ENCODE measurements at places on chromosomes 3 and 15. TPM values are rescaled to one million over a fixed set of nuclear protein-coding genes. Genes with fewer than 3 reads are reported as not detected.

Gene FBN1
- 0.22 TPM for total RNA-seq

DNA sequence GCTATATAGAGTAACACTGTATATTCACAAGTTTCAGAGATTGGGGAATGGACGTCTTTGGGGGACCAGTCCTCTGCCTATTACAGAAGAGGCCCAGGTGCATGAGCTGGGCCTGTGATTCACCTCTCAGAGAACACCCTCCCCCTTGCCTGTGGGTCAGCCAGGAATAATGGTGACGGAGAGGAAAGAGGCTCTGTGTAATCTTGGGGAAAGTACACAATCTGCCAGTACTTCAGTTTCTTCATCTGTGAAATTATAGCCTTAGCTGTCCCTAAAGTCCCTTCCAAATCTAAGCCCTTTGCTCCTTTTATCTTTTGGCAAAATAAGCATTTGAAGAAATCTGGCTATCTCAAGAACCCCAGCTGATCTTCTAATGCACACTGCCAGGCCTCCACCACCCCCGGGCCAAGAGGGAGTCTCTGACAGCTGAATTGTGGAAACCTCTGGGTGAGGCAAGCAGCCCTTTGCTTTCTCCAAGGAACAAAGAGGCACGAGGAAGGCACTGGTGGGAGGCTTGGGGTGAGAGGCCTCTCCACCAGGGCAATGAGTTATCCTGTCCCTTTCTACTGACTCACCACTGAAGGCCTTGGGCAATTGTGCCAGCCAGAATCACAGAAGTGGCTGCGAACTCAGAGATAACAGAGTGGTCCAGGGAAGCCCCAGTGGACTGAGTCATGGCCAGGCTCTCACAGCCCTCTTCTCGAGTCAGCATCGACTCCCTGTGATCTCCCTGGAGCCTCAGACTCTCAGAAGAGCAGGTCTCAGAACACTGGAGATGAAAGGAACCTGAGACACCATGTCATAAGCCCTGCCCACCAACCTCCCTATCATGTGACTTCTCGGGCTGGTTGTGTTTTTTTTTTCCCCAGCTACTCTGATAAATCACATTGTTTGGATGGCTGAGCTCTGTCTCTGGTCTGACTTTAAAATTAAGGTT is 31.8 kb downstream of the CCNL1 start:
- peak; percentile 56 for DNase-seq

GRCh38 chr15:63983061-63983711 is 63.1 kb downstream of the DAPK2 start:
- no peak for DNase-seq

DNA sequence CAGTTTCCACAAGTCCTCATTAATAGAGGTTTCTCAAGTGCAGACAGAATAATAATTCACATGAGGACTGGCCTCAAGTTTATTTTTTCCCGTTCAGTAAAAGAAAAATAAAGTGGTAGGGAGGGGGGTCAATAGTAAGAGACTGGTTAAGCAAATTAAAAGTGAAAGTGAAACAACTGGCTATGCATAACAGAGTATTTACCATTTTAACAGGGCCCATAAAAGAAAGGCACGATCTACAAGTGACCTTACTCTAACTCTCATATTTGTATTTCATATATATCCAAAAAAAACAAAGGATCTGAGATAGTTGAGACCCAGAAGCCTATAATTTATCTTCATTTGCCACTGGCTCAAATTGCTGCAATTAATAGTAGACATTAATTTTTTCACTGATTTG is 686.3 kb downstream of the NTRK3 start:
- DNase-seq: no peak

DNA sequence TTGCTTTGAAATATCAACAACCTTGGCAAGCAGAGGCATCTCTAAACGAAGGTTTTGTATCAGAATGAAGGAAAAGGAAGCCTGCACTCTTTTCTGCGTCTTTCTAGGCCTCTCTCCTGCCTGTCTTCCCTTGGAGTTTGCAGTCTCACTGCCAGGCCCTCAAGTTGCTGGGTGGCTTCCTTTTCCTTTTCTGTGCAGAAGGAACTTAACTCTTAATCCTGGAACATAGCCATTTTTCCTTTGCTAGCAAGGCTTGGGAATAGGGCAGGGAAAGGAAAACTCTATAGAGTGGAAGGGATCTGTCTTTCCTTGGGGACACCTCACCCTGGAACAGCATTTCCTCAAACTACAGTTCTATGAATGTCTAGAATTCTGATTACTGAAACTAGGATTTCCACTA is 32.8 kb downstream of the TLNRD1 start:
- DNase-seq: no peak

DNA sequence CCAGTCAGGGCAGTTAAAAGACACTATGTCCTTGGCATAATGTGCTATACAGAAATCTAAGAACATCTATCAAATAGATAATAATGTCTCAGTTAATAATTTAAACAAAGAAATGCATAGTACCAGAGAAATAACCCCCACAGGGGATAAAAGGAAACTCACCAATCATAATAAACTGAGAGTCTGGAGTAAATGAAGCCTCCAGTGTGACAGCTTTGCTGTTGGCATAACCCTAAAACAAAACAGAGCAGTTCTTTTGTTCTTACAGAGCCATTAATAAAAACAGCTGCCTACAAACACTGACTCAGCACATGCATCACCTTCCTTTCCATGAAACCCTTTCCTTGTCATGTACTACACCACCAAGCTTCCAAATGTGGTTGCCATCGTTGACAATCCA is 13.5 kb downstream of the PPM1M start:
- no peak for DNase-seq

DNA sequence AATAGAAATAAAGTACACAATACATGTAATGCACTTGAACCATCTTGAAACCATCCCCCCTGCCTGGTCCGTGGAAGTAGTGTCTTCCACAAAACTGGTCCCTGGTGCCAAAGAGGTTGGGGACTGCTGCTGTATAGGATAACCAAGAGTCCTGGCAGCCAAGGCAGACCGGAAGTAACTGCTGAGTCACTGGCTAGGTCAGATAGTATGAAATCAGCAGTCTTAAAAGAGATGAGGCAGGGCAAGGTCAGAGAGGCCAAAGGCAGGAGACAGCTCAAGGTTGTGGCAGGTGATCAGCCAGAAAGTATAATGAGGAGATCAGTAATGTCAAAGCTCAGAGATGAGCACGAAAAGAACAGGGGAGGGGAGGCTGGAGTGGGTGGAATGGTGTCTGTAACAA is 60.2 kb downstream of the MAP3K13 start:
- DNase-seq: no peak

- no peak for DNase-seq
Measured at GRCh38 chr3:174206607-174207192, 652.4 kb upstream of the NAALADL2 start.

- no peak for DNase-seq
Measured at GRCh38 chr3:10771486-10772270, 44.4 kb upstream of the SLC6A11 start.

Gene MAGEL2
- total RNA-seq: not detected

DNA sequence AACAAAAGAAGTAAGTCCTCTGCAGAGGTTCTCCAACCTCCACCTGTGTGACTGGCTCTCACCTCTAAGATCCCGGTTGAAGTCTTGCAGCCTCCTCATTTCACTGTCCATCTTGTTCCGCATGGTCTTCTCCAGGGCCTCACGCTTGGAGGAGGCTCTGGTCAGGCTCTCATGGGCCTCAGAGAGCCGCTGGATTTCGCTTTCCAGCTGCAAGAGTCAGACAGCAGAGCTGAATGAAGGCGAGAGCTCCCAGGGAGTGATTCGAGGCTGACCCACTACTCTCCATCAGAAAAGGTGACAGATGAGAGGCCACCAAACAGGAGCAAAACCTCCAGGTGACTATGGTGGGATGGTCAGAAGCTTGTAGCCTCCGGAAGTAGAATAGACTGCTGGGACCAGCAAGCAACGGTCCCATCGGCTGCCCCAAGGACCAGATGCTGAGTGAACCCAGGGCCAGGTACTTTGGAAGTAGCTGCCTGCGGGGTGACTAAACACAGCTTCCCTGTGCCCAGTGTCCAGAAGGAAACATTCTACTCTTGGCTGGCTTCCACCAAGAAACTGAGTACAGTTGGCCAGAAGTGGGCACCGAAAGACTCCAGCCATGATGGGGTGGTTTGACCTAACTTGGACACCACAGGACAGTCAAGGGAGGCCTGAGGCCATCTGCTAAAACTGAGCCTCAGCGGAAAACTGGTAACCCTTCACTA is 7.9 kb downstream of the AMOTL2 start:
- DNase-seq: no peak

GRCh38 chr3:194586836-194587235 is 46.4 kb downstream of the TMEM44 start:
- DNase-seq: no peak

Gene ZNF80
- total RNA-seq: 0.29 TPM

GRCh38 chr3:157335233-157336076 is 101.2 kb upstream of the PTX3 start:
- no peak for DNase-seq

DNA sequence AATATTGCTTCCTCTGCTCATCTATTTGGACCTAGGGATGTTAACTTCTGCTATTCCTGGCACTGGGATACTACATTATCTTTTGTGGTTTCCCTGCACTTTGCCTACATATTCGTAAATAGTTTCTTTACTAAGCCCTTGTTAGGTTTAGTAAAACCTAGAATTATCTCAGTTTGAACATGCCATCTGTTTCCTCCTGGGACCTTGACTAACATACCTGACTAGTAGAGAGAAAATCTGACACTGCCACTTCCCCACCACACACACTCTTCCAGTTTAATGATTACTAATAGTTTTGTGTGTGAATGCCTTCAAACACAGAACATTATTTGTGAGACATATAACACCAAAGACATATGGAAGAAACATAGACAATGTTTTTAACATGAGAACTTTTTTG is 28.2 kb upstream of the SOX2 start:
- DNase-seq: no peak

DNA sequence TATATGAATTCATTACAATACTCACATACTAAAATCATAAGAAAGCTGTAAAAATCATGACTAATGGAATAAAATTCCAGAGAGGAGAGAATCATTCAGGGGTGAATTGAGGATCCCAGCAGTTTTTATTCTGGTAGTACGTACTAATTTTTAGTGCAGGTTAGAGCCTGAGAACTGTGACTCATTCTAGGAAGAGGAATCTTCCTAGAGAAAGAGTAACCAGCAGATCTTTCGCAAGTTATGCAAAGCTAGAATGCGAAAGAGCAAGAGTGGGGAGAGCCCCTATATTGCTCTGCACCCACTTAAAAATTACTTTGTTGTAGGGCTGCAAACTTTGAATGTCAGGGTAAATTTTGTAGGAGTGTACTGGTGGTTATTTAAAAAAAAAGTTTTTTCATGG is 303.6 kb upstream of the ARPP21 start:
- DNase-seq: no peak

DNA sequence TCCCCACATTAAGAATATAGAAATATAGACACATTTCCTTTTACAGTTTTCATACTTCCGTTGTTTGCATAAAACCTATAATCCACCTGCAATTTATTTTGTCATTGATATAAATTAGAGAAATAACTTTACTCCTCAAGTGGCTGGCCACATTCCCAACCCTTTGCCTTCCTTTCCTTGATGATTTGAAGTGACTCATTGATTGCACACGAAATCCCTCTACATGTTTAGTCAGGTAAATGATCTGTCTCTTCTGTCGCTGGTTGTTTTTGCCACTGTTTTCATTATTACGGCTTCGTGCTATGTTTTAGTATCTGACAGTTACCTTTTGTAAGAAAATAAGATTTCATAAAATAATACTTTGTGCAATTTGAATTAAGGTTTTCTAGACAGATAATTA is 272.2 kb upstream of the NR2E3 start:
- no peak for DNase-seq

Gene MASP1
- 0.35 TPM for total RNA-seq

DNA sequence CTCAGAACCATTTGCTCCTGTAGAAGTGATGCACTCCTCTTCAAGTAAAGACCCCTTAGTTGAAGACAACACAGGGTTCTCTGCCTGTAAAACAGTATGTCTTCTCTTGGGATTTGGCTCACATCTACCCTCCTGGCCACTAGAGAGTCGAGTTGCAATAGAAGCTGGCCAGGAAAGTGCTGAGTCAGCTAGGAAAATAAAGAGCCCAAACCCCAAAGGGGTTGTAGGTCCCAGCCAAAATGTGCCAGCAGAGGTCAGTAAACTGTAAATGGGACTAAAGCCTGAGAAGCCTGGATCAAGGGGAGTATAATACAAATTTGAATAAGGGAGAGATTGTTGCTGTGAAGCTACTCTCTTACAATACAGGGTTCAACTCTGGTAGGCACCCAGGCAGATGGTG is 37.2 kb upstream of the THBS1 start:
- DNase-seq: no peak

GRCh38 chr3:138460536-138461205 is 26.3 kb downstream of the ESYT3 start:
- DNase-seq: no peak

DNA sequence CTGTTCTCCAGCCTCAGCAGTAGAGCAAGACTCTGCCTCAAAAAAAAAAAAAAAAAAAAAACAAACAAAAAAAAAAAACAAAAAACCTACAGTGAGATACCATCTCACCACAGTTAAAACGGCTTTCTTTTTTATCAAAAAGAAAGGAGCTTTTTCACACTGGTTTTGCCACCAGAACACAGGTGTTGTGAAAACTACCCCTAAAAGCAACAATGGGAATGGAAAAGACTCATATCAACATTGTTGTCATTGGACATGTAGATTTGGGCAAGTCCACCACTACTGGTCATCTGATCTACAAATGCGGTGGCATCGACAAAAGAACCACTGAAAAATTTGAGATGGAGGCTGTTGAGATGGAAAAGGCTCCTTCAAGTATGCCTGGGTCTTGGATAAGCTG is 24.8 kb upstream of the SLC25A38 start:
- DNase-seq: no peak

Gene PHLDB2
- 0.82 TPM for total RNA-seq

- no peak for DNase-seq
Measured at GRCh38 chr15:68375716-68376220, 56.2 kb downstream of the ITGA11 start.

- DNase-seq: no peak
Measured at GRCh38 chr15:35746121-35746520, 200.2 kb upstream of the DPH6 start.

Gene SLC22A14
- not detected for total RNA-seq

Gene DGKG
- total RNA-seq: 0.40 TPM

- DNase-seq: no peak
Measured at GRCh38 chr15:99711625-99712024, 21.6 kb downstream of the LYSMD4 start.

Gene GRM2
- 1.2 TPM for total RNA-seq

Gene PEAK1
- total RNA-seq: 21.2 TPM

- DNase-seq: no peak
Measured at GRCh38 chr3:183959214-183959613, 58.5 kb downstream of the ABCC5 start.

Data from activated T-cell treated with anti-CD3 and anti-CD28 coated beads, Interleukin-2, amount 50 U/mL, for 4 hours (primary cell).